ENCODE measurements at places on chromosomes 6 and 20. TPM values are rescaled to one million over a fixed set of nuclear protein-coding genes. Genes with fewer than 3 reads are reported as not detected.
A peak's percentile ranks its signal among the peaks of the same experiment; 100 is the strongest.

IL17A gene
- not detected for total RNA-seq

ID4 gene
- 17.3 TPM for total RNA-seq

ZNF831 gene
- not detected for total RNA-seq

NDUFAF5 gene
- total RNA-seq: 15.6 TPM

TRIM31 gene
- total RNA-seq: not detected

DEF6 gene
- 0.99 TPM for total RNA-seq

REV3L gene
- 14.1 TPM for total RNA-seq

SDCBP2 gene
- total RNA-seq: 1.8 TPM

FGD2 gene
- total RNA-seq: not detected

ANKRD66 gene
- not detected for total RNA-seq

C6orf52 gene
- total RNA-seq: 1.4 TPM

MAP7 gene
- total RNA-seq: 21.5 TPM

GRCh38 chr6:16751251-16751946 is 9.9 kb downstream of the ATXN1 start:
- DNase-seq: no peak

DNA sequence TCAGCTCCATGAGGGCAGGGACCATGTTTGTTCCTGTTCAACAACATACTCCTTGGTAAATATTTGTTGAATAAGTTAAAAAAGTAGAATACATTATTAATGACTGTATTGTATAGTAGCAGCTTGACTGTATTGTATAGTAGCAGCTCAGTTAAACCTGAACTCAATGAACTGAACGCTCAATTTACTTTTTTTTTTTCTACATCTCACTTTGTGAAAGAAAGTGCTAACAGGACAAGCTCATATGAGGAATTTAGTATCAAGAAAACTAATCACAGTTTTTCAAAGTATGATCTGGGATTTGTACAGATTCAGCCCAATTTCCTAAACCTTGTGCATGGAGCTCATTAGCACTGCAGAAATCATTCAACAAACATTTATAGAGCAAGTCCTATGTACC is 38.8 kb upstream of the NR2E1 start:
- no peak for DNase-seq

DNA sequence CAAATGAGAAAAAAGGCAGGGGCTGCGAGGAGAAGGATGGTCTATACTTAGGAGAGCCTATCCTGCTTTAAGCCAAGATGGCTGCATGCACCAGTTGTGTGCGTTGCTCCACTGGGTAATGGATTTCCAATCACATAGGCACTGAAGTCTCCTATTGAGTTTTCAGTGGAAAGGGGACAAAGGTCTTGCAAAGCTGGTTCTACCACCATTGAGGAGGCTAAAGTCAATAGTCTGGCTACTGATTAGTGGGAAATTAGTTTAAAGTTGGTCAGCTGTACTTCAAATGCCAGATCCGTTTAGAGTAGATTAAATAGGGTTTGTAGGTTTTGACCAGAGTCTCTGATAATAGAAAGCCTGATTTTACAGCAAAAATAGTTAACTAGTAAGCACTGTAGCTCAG is 104.9 kb downstream of the SESN1 start:
- DNase-seq: no peak

DNA sequence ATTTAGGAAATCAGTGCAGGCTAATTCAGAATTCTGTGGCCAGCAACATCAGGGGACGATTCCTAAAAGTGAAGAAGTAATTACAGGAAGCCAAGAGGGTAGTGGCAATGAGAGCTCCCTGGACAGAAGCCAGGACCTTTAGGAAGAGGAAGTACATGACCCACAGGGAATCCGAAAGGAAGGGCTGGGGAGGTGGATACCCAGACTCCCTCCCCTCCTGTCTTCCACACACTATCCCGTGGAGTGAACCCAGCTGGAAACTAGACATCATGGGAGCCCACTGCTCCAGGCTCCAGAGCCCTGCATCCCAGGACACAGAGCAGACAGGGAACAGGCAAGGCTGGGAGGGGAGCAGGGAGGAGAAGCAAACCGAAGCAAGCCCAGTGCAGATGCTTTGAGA is 83.0 kb downstream of the SNX5 start:
- DNase-seq: no peak

GRCh38 chr20:51624157-51624731 is 81.7 kb upstream of the NFATC2 start:
- DNase-seq: peak; percentile 18

- no peak for DNase-seq
These were observed 169.3 kb upstream of the JARID2 start for GRCh38 chr6:15076565-15076964.

- DNase-seq: no peak
These were observed 606 bp downstream of the ID4 start for GRCh38 chr6:19837511-19838441.

- DNase-seq: no peak
These were observed 494.8 kb upstream of the MAN1A1 start for GRCh38 chr6:119844387-119844786.

- peak; percentile 89 for DNase-seq
These were observed 249.0 kb upstream of the OPRM1 start for GRCh38 chr6:153790048-153790447.

DNA sequence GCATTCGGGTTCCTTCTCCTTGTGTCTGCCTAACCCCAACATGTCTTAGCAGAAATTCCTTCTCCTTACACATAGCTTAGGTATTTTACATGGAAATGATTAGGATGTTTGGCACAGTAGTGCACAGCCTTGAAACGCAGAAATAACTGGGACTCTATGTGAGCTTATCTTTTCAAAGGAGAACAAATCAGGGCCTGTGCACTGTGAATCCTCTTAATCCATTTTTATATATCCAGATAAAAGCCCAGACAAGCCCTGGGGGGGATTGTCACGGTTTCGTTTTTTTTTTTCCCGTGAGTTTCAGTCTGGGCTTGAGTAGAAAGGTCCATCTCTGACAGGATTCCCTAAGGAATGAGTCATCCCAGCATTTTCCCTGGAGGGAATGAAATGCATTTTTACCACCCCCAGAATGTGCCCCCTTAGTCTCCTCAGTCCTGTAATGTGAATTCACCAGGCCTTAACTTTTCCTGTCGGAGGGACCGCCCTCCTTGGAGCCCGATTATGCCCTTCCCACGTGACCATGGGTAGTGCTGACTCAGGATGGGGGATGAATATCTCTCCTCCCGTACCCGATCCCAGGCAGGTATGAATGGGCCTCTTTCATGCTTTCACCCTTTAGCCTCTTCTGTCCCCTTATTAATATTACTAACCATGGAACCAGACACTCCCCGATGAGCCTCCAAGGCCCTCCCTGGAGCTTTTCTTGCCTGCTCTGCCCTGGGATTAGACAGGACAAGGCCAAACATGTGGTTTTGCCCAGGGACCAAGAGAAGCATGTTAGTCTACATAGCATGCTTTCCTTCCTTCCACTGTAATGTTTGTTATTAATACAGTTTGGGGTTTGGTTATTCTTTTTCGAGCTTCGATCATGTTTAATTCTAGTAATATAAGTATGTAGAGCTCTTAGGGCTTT is 23.9 kb upstream of the NAA20 start:
- DNase-seq: peak; percentile 94

GRCh38 chr20:3383878-3384495 is 23.5 kb downstream of the DNAAF9 start:
- no peak for DNase-seq

- no peak for DNase-seq
These were observed 2.8 kb downstream of the CCN5 start for GRCh38 chr20:44717986-44718385.

- DNase-seq: peak; percentile 96
These were observed 30.8 kb upstream of the FILIP1 start for GRCh38 chr6:75524322-75524972.

- DNase-seq: no peak
These were observed at the start of gene ZBTB46 for GRCh38 chr20:63830841-63831588. ZBTB46 (minus strand) TSS chr20:63831264; CDS start chr20:63790757, 40,507 bp downstream.

- peak; percentile 14 for DNase-seq
These were observed 666 bp downstream of the TPD52L1 start for GRCh38 chr6:125154118-125154760.

DNA sequence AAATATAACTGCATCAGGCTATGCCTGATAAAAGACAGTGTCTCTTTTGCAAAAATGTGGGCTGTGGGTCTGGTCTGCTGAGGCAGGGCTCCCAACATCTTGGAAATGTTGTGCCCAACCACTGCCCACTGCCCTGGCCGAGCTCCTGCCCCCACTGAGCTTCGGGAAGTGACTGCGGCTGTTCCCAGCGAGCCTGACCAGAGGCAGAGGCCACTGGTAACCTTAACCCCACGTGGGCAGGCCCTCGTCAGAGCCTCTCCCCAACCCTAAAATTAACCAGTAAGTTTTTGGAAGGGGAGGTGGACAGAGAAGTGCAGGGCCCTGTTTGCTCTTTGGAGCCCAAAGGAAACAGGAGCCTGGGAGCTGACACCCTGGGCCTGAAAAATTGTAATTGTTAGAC is 225.9 kb downstream of the MAFB start:
- no peak for DNase-seq

GRCh38 chr20:9070304-9070703 is 1.4 kb downstream of the PLCB4 start:
- DNase-seq: no peak

GRCh38 chr6:133626096-133626666 is 262.7 kb upstream of the TCF21 start:
- DNase-seq: no peak

DNA sequence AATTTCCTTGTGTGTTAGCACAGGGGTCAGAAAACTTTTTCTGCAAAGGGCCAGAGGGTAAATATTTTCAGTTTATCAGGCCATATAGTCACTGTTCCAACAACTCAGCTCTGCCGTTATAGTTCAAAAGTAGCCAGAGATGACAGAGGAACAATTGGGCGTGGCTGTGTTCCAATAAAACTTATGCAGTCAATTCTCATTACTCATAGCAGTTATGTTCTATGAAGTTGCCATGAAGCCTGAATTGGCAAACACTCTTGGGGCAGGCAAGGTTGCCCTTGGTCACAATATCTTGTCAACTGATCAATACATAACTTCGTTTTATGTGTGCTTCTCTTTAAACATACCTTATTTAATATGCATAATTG is 304.2 kb downstream of the TFAP2C start:
- DNase-seq: no peak

DNA sequence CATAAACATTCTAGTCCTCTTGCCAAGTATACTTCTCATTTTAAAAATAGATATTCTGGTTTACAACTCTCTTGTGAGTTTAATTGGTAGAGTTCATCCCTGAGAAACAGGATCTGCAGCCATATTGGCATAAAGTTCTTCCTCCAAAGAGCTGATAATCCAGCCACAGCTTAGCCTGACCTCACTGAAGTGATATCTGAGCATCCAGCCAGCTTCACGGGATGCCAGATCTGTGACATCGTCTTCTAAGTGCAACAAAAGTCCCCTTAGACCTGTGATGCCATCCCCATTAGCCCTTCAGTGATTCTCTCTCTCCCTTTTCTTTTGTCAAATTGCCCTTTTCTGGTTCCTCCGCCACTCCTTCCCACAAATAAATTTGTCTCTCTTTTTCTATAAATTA is 180.6 kb upstream of the STXBP5 start:
- no peak for DNase-seq

DNA sequence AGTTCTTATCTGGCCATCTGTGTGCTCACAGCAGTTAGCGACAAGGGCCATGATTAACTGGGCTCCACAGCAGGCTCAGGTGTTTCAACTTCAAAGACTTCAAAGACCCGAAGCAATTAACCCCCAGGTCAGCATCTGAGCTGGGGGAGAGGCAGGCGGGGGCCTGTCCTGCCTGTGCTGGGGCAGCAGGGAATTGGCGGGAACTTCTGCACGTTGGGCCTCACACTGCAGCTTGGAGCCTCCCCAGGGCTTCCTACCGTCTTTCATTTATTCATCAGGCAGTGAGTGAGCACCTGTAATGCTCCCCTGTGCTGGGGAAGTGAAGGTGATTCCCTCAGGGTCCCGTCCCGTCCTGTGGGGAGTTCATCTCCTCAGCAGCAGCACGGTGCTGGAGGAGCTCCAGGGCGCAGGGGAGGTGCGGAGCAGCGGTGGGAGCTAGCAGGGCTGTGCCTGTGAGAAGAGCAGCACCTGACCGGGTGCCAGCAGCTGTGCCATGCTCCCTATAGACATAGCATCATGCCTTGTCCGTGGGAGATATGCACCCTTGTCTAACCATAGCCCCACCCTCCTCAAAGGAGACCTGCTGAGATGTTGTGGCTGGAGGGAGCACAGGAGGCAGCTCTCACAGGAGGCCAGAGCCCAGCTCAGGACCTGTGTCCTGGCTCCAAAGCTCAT is 51.8 kb upstream of the FRMD1 start:
- DNase-seq: no peak

DNA sequence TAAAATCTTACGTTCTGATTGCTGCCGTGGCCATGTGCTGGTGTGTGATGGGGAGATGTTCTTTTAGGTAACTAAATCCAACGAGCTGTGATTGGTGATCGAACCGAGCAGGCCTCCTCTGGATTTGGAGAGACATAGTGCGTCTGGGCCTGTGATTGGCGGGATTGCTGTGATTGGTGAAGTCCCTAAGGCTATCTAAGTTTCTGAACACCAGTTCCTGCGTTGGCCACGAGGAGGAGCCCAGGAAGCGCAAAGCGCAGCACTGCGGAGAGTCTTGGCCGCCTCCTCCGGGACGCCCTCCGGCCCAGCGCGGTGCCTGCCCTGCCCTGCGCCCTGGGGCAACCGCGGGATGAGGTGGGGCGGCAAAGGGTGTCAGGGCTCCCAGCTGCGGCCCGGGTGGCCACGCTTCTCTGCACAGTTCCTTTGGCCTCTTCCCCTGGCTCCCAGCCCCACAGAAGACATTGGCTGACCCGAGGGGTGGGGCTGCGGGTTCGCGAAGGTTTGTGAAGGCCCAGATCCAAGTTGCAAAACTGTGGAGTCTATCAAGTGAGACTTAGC is 33.0 kb downstream of the HNF4A start:
- peak; percentile 71 for DNase-seq

GRCh38 chr6:157471077-157471686 is 90.2 kb downstream of the ZDHHC14 start:
- no peak for DNase-seq

DNA sequence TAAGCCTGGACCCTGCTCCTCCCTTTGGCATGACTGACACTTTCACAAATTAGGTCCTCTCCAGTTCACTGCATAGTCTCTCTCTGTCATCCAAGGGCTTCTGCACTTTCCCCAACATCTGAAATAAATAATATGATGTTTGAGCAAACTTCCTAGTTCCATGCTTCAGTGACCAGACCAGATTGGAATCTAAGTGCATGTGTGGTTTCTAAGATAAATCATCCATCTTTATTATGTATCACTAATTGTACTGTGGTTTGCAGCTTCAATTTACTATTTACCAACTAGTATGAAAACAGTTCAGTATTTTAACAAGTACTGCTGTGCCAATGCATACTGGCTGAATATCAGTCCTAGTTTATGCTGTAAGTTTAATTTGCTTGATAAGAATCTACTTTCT is 18.7 kb downstream of the SESN1 start:
- no peak for DNase-seq

All from renal cortical epithelial cell (primary cell).